Fibroblast of mammary gland (primary cell): ENCODE measurements at places on chromosomes 2 and 18.

- DNase-seq = peak; percentile 7
Measured at GRCh38 chr2:44759823-44760222, 181.7 kb upstream of the SIX3 start.

GRCh38 chr2:124559236-124559635 is 534.1 kb downstream of the CNTNAP5 start:
- no peak for DNase-seq

GRCh38 chr2:167697948-167698347 is 549.4 kb downstream of the STK39 start:
- DNase-seq = no peak

DNA sequence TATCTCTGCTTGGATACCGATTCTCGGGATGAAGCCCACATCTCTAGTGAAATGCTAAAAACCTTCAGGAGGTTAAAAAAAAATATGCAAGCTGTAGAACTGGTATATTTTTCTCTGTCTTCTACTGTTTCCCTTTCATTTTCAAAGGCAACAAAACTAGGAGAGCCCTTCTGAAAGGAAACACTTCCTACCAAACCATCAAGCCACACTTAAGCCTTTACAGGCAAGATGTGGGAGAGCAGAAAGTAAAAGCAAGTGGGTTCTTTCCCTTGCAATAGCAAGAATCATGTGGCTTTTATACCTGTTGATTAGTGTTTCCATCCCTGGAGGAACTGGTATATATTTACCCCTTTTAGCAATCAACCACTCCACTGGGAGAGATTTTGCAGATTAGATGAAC is 147.9 kb upstream of the ACAA2 start:
- no peak for DNase-seq

GRCh38 chr2:197707316-197708213 is 2.4 kb downstream of the MARS2 start:
- peak; percentile 74 for DNase-seq

GRCh38 chr2:10911291-10912075 is at the start of gene KCNF1:
Gene KCNF1 (plus strand): TSS chr2:10911934. CDS start chr2:10912427, 493 bp downstream.
- DNase-seq = peak; percentile 56

- DNase-seq = peak; percentile 70
Measured at GRCh38 chr2:96977631-96978195, 8.7 kb downstream of the FAM178B start.

DNA sequence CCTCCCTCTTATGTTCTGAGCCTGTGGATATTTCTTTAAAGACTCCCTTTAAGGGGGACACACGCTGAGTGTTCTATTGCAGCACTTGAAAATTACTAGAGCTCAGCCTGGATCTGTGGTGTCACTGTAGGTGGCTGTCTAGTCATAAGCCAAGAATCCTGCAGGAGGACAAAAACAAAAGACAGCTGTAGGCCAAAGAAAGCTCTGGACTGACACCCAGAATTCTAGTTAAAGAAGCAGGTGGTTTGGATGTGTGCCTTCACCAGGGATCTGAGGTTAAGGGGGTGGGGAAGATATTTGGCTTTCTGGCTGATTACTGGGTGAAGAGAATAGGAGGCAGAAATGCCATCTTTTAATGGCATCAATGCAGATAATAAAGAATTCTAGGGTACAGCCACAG is 842.5 kb upstream of the NXPH2 start:
- DNase-seq = no peak

GRCh38 chr2:149561309-149561926 is 26.2 kb downstream of the MMADHC start:
- DNase-seq = peak; percentile 40

- peak; percentile 87 for DNase-seq
Measured at GRCh38 chr2:33126958-33127357, 180.2 kb downstream of the LTBP1 start.

GRCh38 chr18:57813245-57813644 is 10.1 kb upstream of the ATP8B1 start:
- peak; percentile 94 for DNase-seq

DNA sequence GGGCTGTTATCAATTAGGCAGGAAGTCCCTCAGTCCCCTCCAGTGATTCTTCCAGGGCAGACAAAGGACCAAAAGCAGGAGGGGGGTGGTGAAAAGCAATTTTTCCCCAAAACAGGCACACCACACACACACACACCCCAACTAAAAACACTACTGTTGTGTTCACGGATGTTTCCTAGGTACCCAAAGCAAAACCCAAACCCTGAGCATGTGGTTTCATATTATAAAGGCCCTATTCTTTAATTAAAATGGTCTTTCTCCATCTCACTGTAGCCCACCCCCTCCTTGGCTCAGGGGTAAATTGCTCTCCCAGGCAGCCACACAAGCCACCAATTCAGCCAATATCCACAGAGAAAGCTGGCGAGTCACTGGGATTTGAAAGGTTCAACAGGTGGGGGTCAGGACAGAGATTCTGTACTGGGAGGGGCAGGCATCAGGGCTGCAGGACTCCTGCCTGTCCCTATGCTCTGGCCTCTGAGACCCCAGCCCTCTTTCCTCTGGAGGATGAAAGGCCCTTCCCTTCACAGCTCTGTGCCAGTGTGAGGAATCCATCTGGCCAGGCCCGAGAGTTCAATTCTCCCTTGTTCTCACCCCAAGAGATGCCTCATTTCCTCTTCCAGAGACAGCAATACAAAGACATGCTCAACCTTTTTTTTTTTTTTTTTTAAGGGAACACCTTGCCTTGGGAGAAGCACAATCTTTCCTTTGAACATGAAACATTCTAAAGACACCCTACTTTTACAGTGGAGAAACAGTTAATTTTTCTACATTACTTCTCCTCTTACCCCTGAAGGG is 43.6 kb downstream of the SPRED2 start:
- DNase-seq = no peak

- peak; percentile 89 for DNase-seq
Measured at GRCh38 chr2:74502720-74503505, 3.5 kb upstream of the LBX2 start.

DNA sequence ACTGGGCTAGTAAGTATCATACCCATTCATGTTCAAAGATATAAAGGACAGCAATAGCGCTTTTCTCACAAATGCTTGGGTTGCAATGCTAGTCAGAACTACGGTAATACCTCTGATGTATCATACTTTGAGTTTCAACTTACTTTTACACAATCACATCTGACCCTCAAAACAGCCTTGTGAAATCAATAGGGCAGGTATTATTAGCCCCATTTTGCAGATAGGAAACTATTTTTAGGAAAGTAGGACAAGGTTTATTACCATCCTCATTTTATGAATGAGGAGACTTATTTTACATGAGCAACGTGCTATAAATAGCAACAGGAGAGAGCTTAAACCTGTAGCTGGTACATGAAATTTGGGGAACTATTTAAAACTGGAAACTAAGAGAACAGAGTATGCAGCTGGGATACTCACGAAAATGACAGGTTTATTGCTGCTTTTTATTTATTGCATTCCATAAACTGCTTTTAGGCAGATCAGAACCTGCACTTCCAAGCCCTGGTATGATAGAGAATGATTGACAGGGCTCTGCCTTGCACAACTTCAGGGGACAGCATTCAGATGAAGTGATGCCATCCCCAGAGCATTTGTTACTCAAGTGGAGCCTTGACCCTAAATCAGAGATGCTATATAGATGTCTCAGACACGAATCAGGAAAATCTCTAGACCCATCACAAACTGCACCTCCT is 42.4 kb upstream of the PPM1B start:
- DNase-seq = no peak

- no peak for DNase-seq
Measured at GRCh38 chr2:236208019-236208926, 40.1 kb upstream of the GBX2 start.

- DNase-seq = peak; percentile 71
Measured at GRCh38 chr2:188291617-188292347, at the start of gene GULP1. Gene GULP1 (plus strand): TSS chr2:188291874. CDS start chr2:188477703, 185,829 bp downstream.

GRCh38 chr18:72336786-72337185 is 207.4 kb downstream of the CBLN2 start:
- DNase-seq = peak; percentile 3

GRCh38 chr2:100791294-100791935 is 28.5 kb upstream of the NPAS2 start:
- DNase-seq = no peak

- DNase-seq = no peak
Measured at GRCh38 chr2:55518841-55519165, 715 bp upstream of the CFAP36 start.

GRCh38 chr2:69340101-69340775 is 46.8 kb downstream of the GFPT1 start:
- peak; percentile 23 for DNase-seq

GRCh38 chr2:131039535-131039907 is 53.7 kb downstream of the FAM168B start:
- peak; percentile 11 for DNase-seq

- DNase-seq = peak; percentile 34
Measured at GRCh38 chr2:47783486-47784351, 774 bp downstream of the MSH6 start.

- no peak for DNase-seq
Measured at GRCh38 chr18:76458522-76459311, 36.3 kb downstream of the ZNF516 start.

- no peak for DNase-seq
Measured at GRCh38 chr2:122864728-122865127, 1109.3 kb downstream of the TSN start.

DNA sequence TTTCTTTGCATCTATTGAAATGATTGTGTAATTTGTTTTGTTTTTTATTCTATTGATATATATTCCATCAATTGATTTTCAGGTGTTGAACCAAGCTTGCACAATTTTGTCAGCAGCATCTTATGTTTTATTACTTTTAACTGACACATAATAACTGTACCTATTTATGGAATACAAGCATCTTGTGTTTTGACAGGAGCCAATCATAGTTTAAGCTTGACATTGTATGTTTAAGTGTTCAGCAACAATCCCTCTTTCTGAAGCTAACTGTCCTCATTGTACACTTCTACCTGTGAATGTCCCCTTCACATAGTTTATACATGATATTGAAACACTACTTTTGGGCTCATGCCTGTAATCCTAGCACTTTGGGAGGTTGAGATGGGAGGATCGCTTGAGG is 1017.6 kb upstream of the GYPC start:
- no peak for DNase-seq

DNA sequence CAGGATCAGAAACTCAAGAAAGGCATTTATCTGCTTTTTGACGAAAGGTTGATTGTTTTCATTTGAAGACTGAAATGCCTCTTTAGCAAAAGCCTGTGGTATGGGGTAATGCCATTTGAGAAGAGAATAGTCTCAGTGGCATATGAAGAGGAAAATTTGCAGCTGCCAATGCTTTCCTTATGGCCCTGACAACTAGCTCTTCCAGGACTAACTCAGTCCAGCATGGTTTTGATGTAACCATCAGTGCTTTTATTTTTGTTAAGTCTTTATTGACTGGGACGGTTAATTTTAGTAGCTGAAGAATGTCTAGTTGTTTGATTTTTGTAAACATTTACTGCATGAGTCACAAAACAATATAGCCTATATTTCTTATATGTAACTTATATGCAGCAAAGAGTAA is 158.4 kb downstream of the LNPK start:
- DNase-seq = no peak

DNA sequence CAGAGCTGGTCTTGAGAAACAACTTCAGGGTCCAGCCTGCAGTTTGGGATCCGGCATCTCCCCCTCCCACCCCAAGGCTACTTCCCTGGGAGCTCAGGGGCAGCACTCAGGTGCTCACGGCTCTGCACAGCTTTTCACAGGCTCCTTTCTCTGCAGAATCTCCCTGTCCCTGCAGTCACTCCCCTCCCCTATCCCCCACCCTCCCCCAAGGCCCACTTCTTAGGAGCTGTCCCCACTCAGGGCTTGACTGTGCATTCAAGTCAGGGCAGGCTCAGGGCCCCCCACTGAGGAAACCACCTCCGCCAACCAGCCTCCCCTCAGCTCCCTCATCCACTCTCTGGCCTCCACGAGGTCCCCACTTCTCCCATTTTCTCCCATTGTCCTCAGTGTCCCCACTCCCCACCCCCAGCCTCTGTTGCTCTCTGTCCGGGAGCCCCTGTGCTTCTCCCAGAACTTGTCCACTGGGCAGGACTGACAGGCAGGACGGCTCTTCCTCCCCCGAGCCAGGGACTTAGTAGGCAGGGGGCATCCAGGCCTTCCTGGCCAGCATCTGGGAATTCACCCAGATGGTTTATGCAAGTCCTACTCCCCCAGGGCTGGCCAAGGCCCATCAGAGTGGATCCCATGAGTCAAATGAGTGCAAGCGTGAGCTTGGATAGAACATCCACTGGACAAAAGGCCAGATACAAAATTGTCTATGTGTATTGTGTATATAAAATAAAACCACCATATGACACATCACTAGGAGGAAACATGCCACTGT is 7.6 kb downstream of the NMUR1 start:
- peak; percentile 76 for DNase-seq

DNA sequence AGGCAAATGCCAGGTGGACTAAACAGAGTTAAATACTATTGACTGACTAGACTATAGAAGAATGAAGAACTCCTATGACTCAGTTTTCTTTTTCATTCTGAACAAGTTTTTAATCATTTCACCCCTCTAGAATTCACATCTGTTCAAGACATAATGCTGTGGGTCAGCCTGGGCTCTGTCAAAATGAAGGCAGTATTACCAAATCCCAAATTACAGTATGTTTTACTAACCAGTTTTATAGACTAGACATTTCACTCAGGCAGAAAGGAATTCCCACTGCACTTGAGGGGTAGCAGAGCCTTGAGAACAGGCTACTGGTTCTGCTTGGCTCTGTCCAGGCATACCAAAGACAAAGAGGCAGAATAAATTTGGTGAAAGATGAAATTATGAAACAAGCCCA is 511.7 kb downstream of the EPHA4 start:
- DNase-seq = peak; percentile 2

GRCh38 chr18:33467531-33467930 is 27.0 kb upstream of the CCDC178 start:
- peak; percentile 4 for DNase-seq

DNA sequence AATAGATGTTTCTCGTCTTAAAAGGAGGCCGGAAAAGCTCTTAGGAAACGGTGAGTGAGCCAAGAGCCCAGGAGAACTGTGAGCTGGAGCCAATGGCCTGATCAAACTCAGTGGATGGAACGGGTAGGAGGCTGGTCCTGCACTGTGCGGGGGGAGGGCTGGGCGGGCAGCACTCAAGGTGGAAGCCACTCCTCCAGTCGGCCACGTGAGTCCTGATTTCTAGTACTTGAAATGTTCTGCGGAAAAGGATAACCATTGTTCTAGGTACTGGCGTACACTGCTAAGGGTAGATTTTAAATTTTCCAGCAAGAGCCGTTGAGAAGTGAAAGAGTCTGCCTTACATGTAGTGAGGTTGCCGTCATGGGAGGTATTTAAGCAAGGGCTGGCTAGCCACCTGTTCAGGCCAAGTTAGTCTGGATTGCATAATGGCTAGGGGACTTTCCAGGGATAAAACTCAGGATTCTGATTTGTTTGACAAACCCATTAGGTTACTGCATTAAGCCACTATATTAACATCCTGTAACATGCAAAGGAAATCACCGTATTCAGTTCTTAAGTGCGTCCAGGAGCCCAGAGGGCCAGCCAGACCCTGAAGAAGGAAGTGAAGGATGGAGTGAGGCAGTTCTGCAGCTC is 51.3 kb upstream of the ODC1 start:
- DNase-seq = no peak

DNA sequence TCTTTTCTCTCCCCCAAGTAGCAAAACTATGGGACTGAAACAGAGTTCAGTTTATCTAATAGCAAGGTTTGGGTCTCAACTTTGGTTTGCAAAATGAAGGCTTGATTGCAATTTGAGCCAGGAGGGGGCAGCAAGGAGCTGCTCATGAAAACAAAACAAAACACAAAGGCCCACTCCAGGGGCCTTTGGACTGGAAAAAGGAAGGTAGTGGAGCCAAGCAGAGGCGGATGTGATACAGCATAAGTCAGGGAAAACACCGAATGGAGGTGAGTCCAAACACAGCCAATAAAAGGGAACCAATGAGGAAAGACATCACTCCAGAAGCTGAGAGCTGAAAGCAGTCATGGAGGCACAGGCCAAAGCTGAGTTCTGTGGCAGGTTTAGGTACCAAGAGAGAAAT is 799.7 kb upstream of the ACVR2A start:
- DNase-seq = peak; percentile 68
